ENCODE measurements at places on chromosomes 1 and 21. TPM values are rescaled to one million over a fixed set of nuclear protein-coding genes. Genes with fewer than 3 reads are reported as not detected.

The SNX7 gene
- total RNA-seq, result 48.3 TPM

The DCDC2B gene
- total RNA-seq, result not detected

The KCNJ15 gene
- total RNA-seq, result 2.1 TPM

The CD53 gene
- total RNA-seq, result 7.2 TPM

The GUCA2A gene
- not detected for total RNA-seq

The MARK1 gene
- total RNA-seq, result 9.3 TPM

The OR2T11 gene
- total RNA-seq, result not detected

The NBPF12 gene
- 16.2 TPM for total RNA-seq

The GCSAML gene
- total RNA-seq, result 0.72 TPM

The TMIGD3 gene
- not detected for total RNA-seq

The KLF17 gene
- 0.41 TPM for total RNA-seq

The EPHB2 gene
- total RNA-seq, result 21.4 TPM

The SLC22A15 gene
- 3.6 TPM for total RNA-seq

The DDR2 gene
- 60.6 TPM for total RNA-seq

The OR2T2 gene
- not detected for total RNA-seq

The TPTE gene
- not detected for total RNA-seq

The HUNK gene
- total RNA-seq, result 2.5 TPM

The CHAF1B gene
- 2.4 TPM for total RNA-seq

The SAMSN1 gene
- total RNA-seq, result 1.4 TPM

The DNMT3L gene
- total RNA-seq, result not detected

The IL20 gene
- total RNA-seq, result not detected

The ANGPTL3 gene
- total RNA-seq, result not detected

The STIL gene
- 8.8 TPM for total RNA-seq

The FBXO2 gene
- 1.5 TPM for total RNA-seq

The WDR64 gene
- not detected for total RNA-seq
